EH (cell line): ENCODE measurements at places on chromosomes 11 and 22.
A peak's percentile ranks its signal among the peaks of the same experiment; 100 is the strongest.

DNA sequence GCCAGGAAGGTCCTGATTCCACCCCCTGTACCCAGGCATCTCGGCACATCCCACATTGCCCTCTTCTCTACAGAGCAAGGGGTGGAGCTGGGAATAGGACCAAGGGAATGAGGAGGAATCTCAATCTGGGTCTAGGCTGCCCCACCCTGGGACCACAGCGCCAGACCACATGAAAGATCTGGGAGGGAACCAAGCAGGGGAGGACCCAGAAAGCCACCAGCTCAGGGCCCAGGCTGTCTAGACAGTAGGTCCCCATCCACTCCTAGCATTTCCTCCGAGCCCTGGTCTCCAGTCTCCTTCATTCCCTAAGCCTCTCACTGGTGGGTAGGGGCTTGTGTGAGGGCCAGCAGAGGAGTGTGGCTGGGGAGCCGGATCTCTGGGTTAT, 11.6 kb downstream of the PHLDB1 start:
- DNase-seq: peak; percentile 91

- DNase-seq: no peak
Observed at GRCh38 chr22:36512991-36513390, 6.2 kb upstream of the FOXRED2 start.

GRCh38 chr11:78256962-78257361, 68.2 kb downstream of the USP35 start:
- peak; percentile 81 for DNase-seq

- DNase-seq: no peak
Observed at GRCh38 chr11:24373516-24373915, 123.3 kb upstream of the LUZP2 start.

DNA sequence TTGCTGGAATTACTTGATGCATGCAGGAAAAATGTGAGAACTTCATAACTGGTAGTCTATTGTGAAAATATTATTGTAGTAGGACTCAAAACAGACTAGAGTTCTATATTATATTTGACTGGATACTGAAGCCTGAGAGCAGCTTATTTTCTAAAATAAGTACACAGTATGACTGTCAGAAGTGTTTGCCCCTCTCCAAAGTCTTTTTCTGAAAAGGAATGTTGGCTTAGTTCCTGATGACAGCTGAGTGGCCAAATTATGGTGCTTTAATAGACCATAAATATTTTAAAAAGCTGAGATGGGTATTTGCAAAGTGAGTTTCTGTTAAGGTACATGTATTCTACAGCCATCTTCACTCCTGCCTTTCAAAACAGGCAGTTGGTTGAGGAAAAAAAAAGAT, 13.1 kb downstream of the ZBED5 start:
- peak; percentile 55 for DNase-seq

DNA sequence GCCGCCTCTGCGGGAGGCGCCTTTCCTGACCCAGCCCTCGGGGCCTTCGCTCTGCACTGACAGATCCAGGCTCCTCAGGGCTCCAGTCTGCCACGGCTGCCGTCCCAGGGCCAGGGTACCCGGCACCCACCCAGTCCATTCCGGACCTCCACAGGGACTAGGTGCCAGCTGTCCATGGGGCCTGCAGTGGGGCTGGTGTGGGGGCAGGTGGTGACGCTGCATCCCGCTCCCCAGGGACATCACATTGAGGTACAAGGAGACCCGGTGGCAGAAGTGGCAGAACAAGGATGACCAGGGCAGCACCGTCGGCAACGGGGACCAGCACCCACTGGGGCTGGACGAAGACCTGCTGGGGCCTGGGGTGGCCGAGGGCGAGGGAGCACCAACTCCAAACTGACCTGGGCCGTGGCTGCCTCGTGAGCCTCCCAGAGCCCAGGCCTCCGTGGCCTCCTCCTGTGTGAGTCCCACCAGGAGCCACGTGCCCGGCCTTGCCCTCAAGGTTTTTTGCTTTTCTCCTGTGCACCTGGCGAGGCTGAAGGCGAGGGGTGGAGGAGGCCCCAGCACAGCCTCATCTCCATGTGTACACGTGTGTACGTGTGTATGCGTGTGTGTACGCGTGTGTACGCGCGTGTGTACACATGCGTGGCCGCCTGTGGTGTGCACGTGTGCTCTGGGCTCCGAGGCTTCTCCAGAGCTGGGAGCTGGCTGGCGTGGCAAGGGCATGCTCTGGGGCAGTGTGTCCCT, 16.7 kb downstream of the RNH1 start:
- no peak for DNase-seq

DNA sequence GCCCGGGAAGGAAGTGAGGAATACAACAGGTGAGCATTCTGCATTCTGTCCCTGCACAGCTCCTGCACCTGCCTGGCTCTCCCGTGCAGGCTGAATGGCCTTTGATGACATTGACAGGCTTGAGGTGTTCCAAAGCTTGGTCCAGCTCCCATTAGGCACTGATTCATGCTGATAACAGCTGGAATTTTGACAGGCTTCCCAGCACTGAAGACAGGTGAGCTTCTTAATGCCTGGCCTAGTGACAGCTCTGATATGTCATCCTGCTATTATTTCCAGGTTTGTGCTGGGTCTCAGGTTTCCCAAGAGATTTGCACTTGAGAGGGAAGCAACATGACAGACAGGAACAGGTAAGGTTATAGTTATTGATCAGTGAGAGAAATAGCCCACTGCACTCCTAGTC, 58.0 kb upstream of the MTNR1B start:
- no peak for DNase-seq

GRCh38 chr11:123103326-123103980, 41.5 kb upstream of the HSPA8 start:
- DNase-seq: peak; percentile 83

GRCh38 chr11:17810746-17811145, 76.2 kb downstream of the KCNC1 start:
- DNase-seq: peak; percentile 31

DNA sequence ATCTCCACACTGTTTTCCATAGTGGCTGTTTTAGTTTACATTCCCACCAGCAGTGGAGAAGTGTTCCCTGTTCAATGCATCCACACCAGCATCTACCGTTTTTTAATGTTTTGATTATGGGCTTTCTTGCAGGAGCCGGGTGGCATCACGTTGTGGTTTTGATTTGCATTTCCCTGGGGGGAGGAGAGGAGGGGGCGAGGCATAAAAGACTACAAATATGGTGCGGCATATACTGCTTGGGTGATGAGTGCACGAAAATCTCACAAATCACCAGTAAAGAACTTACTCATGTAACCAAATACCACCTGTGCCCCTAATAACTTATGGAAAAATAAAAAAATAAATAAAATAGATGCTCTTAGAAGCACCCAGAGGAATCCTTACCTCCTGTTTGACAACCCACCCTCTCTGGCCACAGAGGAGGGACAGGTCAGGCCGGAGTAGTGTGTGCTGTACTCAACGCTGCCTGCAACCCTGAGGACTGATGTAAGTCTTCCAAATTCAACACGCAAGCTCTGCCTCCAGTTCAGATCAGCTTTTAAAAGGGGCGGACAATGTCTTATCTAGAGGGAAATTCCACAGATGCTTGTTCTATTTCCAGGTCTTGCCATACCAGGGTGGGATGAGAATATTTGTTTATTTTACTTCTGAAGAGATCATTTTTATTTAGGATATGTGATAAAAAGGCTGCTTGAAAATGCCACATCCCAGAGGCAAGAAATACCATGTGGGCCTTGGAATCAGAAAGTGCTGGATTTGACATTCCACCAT, 329.6 kb upstream of the B3GAT1 start:
- no peak for DNase-seq

DNA sequence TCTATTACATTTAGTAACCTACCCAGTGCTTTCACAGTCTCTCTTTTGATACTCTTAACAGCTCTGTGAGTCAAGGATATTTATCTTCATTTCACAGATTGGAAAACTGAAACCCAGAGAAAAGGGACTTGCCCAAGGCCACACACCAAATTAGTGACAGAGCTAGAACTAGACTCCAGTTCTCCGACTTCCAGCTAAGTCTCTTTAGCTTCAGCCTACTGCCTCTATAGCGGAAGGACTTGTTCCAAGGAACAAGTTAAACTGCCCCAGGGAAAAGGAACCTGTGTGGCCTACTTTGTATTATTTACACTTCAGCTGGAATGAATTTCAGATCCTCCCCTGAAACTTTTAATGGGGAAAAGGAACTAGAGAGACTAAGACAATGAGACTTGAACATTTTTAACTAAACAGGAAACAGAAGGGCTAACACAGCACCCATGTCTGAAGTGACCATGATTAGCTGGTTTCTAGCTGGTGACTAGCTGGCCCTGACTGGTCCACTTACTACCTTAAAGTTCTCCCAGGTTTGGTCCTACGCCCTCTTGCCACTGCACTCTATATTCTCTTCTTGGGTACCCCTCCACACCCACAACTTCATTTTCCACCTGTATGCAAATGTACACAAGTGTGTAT, 1.3 kb downstream of the LRRC51 start:
- no peak for DNase-seq

DNA sequence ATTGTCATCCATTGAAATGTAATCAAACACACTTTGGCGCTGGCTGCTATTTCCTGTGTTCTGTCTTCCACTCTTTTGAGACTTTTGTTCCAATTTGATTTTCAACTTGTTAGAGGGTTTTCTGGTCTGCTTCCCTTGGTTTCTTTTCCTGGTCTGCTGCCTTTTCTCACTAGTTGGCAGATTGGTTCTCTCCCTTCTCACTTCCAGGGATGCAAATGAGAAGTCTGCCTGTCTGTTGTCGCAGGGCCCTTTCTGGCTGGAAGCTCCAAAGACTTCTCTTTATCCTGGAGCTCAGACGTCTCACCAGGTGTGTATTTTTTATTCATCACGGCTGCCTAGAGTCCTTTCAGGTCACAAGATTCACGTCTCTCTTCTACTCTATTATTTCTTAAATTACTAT, 84.0 kb downstream of the RPS6KA4 start:
- DNase-seq: no peak

GRCh38 chr11:44775366-44775984, 48.7 kb downstream of the TSPAN18 start:
- peak; percentile 42 for DNase-seq

- peak; percentile 25 for DNase-seq
Observed at GRCh38 chr11:4523666-4524065, 21.3 kb upstream of the OR52M1 start.

- DNase-seq: no peak
Observed at GRCh38 chr11:66768088-66768521, 39.1 kb upstream of the SPTBN2 start.

DNA sequence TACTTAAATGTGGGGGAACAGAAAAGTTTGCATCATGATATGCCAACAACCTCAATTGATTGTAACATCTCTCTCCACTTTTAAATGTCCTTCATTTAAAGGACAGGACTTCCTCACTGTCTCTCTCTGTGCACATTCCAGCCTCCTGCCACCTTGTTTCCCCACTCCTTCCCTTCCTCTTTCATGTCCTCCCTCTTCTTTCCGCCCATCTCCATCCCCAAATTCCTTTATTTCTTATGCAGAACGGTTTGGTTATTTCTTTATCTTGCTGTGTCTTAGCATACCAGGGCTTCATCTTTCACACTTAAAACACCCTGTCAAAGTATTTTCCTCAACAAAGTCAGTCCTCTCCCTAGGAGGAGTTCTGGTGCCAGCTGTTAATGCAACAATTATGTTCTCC, 293.8 kb downstream of the NXPE2 start:
- DNase-seq: no peak

DNA sequence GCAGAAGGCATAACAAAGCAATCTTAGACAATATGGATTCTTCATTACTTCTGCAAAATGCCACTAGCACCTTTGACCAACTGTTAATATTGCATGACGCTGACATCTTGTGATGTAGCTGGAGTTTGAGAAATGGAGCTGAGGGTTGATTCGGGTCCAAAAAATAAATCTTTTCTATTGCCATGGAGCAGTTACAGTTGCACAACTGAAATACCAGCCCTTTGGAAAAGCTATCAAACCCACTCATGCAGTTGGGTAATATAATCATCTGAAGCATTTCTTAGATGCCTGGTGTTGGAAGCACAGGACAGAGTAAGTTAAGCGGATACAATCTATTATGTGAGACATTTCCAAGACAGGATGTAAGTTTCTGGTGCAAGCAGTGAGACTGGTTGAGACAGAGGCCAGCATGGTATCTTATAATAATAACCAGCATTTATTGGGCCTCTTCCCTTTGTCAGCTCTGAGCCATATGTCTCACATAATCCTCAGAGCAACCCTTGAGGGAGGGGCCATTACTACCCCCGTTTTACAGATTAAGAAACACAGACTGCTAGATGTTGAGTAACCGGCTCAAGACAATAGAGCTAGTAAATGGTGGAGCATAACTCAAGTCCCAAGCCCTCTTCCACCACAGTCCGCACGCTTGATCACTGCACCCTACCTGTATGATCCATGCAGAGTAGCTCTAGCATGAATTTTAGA, 74.9 kb upstream of the CAPRIN1 start:
- peak; percentile 39 for DNase-seq

GRCh38 chr11:94925422-94926270, 47.7 kb downstream of the CWC15 start:
- DNase-seq: peak; percentile 30

GRCh38 chr11:92253945-92254344, 29.3 kb downstream of the FAT3 start:
- peak; percentile 25 for DNase-seq
